ENCODE measurements at places on chromosomes 16 and 17.

DNA sequence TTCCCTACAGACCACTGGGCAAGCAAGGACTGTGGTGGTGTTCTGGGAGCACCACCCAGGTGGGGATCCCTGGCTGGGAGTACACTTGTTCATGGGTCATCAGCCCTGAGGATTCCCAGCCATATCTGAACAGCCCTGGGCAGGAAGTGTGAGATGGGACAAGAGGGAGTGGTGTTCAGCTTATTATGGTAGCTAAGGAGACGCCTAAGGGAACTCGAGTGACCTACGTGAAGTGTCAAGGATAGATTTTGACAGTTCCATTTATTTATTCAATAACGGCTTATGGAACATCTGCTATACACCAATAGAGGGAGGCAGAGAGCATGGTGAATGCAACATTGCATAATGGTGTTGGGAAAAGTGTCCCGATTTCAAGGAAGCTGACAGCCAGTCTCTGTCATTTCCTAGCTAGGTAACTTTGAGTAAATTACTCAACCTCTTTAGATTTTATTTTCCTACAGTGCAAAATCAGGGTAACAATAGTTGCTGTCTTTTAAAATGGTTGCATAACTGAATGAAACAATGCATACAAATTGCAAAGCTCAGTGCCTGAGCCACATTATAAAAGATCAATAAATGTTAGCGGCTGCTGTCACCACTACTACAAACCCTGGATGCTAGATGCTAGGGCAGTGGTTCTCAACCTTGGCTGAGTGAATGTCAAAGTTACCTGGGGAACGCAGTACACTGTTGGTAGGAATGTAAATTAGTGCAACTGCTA lies 534.1 kb downstream of the GRIN2A start:
- DNase-seq = no peak

DNA sequence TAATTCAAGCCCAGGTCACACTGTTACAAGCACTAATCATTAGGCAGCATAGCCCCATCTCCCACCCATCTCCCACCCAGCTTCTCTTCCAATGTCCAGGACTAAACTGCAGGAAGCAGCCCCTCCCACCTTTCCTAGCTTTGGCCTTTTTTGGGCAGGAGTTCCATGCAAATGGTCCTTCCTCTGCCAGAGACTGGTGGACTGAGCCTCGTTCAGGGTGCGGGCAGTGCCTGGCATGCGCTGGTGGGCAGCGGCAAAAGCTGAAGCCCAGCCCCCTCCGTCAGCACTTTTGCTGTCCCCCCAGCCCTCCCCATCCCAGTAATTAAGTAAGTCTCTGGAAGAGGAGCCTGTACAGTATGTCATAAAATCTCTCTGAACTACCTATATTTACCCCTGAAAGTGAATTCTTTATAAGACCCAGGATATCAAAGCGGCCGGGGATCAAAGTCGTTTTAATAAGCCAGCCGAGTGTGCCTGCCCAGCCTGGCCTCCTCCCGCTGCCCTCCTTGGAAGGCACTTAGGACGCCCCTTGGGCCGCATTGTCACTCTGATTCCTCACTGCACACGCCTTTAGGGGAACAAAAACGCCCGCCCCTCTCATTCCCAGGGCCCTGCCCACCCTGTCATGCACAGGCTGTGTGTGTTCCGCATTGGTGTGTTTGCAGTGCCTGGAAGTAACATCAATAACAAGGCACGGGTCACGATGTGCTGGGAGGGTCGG lies 109.9 kb downstream of the IRX5 start:
- no peak for DNase-seq

DNA sequence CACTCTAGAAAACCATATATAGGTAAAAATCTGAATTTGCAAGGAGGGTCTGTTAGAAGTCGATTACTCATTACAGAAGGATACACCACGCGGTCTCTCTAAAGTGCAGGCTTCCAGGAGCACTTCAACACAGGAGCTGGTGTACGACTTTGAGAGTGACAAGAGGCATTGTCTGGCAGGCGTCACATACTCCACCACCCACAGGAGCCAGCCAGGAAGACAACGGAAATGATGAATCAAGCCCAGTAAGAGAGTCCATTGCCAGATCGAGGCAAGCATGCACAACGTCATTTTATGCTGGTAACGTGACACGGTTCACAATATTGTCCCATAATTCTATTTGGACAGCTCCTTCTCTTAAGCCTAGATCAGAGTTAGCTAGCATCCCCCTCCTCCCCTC lies 15.0 kb upstream of the CACNG4 start:
- DNase-seq = no peak

GRCh38 chr17:43439041-43439440 lies 40.2 kb downstream of the ARL4D start:
- DNase-seq = no peak
